ENCODE measurements at places on chromosomes 2 and 18.

- no peak for DNase-seq
Measured at GRCh38 chr2:158598862-158599517, 142.2 kb downstream of the PKP4 start.

- DNase-seq = no peak
Measured at GRCh38 chr2:127081826-127082633, 24.9 kb downstream of the BIN1 start.

DNA sequence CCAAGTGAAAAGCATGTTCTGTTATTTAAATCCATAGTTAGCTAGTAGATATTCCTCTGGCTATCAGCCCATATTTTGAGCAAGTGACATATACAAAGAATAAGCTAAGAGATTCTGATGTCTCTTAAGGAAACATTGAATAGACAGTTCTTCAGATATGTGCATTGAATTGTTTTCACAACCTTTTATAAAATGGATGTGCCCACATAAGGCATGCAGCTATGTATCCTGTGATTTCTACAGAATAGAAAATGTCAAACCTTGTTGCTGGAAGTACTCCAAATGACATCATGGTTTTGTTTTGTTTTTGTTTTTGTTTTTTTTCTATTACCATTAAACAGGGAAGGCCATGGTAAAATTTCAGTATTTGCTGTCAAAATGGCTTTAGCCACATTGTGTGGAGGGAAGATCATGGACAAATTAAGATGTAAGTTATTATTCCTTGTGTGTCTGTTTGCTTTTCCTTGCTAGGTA, 95.8 kb downstream of the DTNA start:
- DNase-seq = no peak

DNA sequence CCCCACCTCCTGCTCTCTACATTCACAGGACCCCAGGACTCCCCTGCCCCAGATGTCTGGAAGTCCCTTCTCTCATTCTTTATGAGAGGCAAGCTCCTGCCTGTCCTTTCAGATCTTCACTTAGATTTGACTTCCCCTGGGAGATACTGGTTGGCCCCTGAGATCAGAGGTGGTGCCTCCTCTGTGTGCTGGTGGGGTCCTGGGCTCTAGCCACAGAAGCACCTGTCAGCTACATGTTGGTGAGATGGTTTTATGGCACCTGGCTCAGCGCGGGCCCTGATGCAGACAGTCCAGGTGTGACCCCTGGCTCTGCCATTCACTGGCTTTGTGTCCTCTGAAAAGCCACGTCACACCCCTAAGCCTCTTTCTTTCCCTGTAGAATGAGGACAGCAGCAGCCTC, 369.6 kb upstream of the ID2 start:
- DNase-seq = no peak

DNA sequence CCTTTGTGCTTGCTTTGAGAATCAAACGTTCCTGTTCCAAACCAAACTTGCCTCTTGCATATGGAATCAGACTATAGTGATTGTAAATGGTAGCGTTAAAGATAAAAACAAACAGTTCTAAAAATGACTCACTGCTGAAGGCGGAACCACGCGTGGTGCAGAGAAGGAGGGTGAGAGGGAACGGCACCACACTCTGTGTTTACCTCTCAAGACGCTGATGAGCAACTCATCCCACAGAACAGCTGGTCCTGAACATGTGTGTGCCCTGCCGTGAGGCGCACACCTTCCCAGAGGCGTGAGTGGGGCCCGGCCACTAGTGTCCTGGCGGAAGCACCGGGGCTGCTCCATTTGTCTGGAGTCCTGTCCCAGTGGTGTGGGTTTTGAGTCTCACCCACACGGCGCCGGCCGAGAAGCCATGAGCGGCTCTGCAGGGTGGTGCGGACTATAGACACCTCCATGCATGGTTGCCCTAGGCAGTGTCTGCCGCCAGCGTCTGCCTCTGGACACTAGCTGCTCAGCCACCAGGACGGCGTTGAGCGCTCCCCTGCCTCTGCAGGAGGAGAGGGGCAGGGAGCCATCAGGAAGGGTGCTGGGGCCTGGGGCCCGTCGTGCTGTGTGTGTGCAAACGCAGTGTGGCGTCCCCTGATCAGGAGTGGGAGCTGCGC, 52.1 kb downstream of the NFATC1 start:
- DNase-seq = no peak

- DNase-seq = no peak
Measured at GRCh38 chr2:146572598-146572997, 1272.2 kb upstream of the ACVR2A start.

- DNase-seq = no peak
Measured at GRCh38 chr18:35215026-35215425, 25.8 kb upstream of the ZNF397 start.

- no peak for DNase-seq
Measured at GRCh38 chr2:119929537-119929936, 83.3 kb upstream of the EPB41L5 start.

- DNase-seq = no peak
Measured at GRCh38 chr2:23756593-23757292, 170.2 kb downstream of the ATAD2B start.

DNA sequence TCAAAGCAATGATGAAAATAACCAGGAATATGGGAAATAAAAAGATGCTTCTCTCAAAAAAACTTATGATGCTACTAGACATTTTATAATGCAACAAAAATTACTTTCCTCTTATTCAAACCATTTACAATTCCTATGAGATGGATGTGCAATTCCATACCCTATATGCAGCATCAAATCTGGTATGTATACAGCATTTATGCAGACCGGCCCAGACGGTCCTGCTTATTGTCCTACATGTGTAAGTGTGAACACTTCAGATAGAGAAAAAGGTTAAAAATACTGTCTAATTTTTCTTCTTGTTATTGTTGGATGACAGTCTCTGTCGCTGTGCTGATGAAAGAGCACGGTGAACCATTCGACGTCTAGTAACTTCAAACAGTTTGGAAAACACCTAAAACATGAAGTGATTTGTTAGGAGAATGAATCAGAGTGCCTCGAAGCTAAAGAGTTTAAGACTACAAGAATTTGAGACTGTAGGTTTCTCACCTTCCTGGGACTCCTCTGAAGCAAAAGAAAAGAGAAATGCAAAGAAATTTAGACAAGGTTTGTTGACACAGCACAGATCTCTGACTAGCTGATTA, 80.8 kb downstream of the ATL2 start:
- DNase-seq = no peak

DNA sequence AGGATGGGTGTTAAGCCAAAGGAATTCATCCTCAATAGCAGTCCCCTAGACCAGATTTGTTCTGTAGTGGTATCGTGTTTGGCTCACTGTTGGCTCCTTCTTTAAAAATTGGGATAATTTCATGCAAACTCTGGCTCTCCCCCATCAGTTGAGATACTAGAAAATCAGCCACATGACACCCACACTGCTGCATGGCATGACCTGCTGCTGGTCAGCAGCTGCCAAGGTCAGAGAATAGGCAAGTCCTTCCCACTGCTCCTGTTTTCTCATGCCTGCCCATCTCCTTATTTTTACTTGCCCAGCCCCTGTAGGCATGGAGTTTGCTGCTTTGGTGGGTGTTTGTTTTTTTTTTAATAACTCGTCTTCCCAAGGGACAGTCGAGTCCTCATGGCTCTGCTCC, 1.0 kb upstream of the SNRNP200 start:
- no peak for DNase-seq

DNA sequence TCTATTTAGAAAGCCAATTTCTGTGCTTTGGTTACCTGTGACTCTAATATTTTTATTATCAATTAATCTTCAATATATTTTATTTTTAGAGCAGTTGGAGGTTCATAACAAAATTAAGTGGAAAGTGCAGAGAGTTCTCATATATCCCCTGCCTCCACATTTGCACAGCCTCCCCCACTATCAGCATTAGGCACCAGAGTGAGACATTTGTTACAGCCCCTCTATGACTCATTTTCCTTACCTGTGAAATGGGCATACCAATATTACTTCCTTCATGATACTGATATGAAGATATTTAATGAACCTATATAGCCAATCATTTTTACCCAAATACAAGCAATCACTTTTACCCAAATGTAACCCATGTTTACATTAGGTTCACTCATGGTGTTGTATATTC, 34.0 kb upstream of the CYTIP start:
- DNase-seq = no peak

- DNase-seq = no peak
Measured at GRCh38 chr2:180846756-180847472, 133.5 kb upstream of the UBE2E3 start.

- peak; percentile 52 for DNase-seq
Measured at GRCh38 chr2:214069254-214069653, 341.6 kb upstream of the VWC2L start.

- DNase-seq = no peak
Measured at GRCh38 chr2:161703863-161704262, 79.6 kb downstream of the SLC4A10 start.

GRCh38 chr2:6441800-6442199, 423.9 kb downstream of the CMPK2 start:
- DNase-seq = no peak

All from A549 (cell line).